ENCODE measurements at places on chromosomes 5 and 9.

GRCh38 chr5:34657274-34657921, 1.3 kb downstream of the RAI14 start:
- peak; percentile 45 for DNase-seq

GRCh38 chr5:159206368-159206767, 3.0 kb downstream of the RNF145 start:
- DNase-seq, result no peak

DNA sequence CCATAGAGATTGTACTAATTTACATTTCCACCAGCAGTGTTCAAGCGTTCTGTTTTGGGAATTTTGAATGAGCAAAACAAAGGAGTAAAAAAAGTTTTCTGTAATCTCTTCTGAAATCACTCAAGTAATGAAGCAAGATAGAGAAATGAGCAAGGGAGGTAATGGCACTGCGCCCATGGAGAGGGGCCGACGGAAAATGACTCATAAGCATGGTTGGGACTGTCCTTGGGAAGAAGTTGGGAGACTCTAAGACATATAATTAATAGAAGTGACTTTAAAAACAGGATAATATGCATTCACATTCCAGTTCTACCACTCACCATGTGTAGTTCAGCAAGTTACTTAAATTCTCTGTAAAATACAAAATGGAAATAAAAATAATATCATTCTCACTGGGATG, 62.5 kb upstream of the C5orf46 start:
- DNase-seq, result peak; percentile 6

- DNase-seq, result no peak
Observed at GRCh38 chr9:135920256-135920930, 13.0 kb upstream of the CAMSAP1 start.

DNA sequence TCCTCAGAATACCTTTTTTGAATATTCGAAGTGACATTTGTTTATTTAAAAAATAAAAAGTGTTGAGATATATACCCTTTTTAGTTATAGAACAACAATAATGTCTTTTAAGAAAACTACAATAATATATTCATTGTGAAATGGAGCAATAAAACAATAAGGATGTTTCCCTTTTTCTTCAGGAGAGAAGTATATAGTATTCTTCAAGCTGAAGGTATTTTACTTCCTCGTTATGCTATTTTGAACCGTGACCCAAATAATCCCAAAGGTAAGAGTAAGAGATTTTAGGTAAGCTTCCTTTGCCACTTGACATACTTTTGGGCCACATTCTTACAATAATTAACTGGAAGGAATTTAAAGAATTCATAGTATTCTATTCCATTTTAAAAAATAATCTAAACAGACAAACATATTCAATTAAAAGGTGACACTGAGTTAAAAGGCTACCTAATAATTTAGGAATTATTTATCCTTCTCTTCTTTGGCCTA, 18.1 kb downstream of the PPIP5K2 start:
- no peak for DNase-seq

DNA sequence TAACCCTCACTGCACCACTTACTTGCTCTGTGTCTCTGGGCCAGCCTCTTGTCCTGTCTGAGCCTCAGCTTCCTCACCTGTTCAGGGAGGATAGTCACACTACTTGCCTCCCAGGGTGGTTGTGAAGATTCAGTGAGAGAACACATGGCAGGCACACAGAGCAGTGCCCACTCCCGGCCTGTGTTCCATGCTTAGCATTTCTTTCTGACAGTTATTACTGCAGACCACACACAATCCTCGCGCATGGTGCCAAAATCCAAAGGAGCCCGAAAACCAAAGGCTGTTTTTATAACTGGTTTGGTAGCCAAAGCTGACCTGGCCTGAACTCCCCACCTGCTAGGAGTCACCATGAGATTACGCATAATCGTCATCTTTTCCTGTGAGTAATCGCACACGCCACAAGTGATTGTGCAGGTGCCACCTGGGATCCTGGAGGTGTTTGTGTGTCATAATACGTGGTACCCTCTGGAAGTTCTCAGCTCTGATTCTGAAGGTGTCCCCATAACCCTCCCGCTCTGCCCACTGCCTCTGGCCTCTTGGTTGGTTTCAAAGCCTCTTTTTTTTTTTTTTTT, 84.6 kb upstream of the FBXW11 start:
- DNase-seq, result no peak

GRCh38 chr5:132134384-132134783, 60.8 kb downstream of the CSF2 start:
- DNase-seq, result peak; percentile 23

GRCh38 chr9:74642376-74642775, 145.2 kb downstream of the RORB start:
- DNase-seq, result no peak

DNA sequence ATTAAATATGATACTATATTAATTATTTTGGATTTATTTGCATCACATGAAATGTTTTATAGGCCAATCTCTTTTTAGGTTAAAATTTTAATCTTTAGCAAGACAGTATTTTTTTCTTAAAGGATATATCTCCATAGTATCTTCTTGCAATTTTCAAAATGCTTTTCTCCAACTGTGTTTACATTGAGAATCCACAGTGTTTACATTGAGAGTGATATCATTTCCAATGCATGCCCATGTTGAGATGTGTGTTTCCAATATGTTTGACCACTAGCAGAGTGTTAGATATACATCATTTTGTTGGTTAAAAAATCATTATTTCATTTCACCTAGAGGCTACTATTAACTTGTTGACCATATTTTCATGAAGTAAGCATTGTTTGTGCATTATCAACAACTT, 17.3 kb downstream of the VCAN start:
- peak; percentile 42 for DNase-seq

- no peak for DNase-seq
Observed at GRCh38 chr9:81729135-81729534, 39.8 kb upstream of the TLE1 start.

DNA sequence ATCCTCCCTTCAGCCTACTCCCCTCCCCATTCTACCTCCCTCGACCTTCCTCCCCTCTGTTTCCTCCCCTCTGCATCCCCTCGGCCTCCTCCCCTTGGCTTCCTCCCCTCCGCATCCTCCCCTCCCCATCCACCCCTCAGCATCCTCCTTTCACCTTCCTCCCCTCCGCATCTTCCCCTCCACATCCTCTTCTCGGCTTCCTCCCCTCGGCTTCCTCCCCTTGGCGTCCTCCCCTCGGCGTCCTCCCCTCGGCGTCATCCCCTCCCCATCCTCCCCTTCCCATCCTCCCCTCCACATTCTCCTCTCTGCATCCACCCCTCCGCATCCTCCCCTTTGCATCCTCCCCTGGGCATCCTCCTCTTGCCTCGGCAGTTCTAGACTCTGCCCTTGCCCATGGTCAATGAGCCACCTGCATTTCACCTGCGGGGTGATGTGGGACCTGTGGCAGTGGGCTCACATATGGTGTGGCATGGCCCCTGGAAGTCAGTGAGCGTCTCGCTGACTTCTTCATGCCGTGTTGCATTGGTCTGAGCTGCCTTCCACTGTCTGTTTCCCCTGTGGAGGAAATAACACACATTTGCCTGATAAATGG, 113.0 kb downstream of the WNK2 start:
- DNase-seq, result no peak

DNA sequence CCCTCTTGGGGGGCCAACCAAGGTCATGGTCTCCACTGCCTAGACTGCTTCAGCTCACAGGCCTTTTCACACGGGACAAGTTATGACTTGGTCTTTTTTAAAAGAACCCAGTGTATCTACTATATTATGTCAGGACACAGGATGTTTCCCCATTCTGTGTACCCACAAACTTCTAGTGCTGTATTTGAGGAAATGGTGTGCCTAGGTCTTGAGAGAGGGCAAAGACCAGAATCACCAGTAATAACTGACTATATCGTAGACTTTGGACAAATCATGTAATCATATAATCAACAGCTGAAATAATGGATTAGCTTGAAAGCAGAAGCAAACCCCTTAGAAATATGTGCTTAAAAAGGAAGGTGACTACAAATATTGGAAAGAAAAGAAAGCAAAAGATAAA, 133.3 kb downstream of the ARL15 start:
- no peak for DNase-seq

- DNase-seq, result no peak
Observed at GRCh38 chr5:173108914-173109313, 35.4 kb upstream of the BNIP1 start.

GRCh38 chr9:106896695-106897094, 33.7 kb downstream of the ZNF462 start:
- DNase-seq, result no peak

DNA sequence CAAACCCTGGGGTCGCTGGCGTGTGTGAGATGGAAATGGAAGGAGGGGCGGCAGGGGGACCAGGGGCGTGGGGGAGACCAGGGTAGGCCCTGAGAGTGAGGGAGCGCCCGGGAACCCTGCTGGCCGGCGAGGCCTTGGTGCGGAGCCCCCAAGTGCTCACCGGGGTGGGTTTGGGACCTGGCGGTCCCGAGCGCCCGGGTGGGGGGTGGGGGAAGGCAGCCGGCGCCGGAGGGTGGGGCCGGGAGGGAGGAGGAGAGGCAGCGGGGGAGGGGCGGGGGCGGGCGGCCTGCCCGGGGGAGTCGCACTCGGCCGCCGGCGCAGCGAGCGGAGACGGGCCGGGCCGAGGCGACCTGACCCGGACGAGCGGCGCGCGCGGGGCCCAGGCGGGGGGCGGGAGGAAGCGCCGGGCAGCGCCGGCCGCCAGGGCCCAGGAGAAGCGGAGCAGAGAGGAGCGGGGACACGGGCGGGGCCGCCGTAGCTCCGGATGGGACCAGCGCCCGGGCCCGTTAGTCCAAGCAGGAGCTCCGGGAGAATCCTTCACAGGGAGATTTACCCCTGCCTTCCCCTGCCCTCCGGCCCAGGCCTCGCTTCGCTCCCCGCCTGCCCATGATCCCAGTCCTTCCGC, at the start of gene NPR2:
NPR2 (plus strand) TSS at position 295 of the 625 bp plus-strand sequence. CDS start 818 bp downstream, outside the sequence.
- peak; percentile 55 for DNase-seq

- no peak for DNase-seq
Observed at GRCh38 chr5:8840237-8840636, 705.6 kb downstream of the SEMA5A start.

- DNase-seq, result peak; percentile 63
Observed at GRCh38 chr9:101028346-101029314, at the start of gene PLPPR1. Gene PLPPR1 (plus strand): TSS chr9:101028727.

GRCh38 chr5:173472164-173472563, 143.9 kb upstream of the STC2 start:
- DNase-seq, result peak; percentile 96

GRCh38 chr9:114603248-114603647, 7.8 kb upstream of the TMEM268 start:
- DNase-seq, result no peak

Measured in fibroblast of skin of right biceps (primary cell).